Stimulated activated CD4-positive, alpha-beta T cell treated with anti-CD3 and anti-CD28 coated beads, Interleukin-2, amount 100 ng/mL, for 4 hours (primary cell): ENCODE measurements at places on chromosomes 7 and 10.

GRCh38 chr7:118575393-118575948 lies 351.0 kb downstream of the ANKRD7 start:
- no peak for DNase-seq

- DNase-seq, result no peak
Observed at GRCh38 chr10:5092848-5093790, 1.1 kb upstream of the AKR1C3 start.

DNA sequence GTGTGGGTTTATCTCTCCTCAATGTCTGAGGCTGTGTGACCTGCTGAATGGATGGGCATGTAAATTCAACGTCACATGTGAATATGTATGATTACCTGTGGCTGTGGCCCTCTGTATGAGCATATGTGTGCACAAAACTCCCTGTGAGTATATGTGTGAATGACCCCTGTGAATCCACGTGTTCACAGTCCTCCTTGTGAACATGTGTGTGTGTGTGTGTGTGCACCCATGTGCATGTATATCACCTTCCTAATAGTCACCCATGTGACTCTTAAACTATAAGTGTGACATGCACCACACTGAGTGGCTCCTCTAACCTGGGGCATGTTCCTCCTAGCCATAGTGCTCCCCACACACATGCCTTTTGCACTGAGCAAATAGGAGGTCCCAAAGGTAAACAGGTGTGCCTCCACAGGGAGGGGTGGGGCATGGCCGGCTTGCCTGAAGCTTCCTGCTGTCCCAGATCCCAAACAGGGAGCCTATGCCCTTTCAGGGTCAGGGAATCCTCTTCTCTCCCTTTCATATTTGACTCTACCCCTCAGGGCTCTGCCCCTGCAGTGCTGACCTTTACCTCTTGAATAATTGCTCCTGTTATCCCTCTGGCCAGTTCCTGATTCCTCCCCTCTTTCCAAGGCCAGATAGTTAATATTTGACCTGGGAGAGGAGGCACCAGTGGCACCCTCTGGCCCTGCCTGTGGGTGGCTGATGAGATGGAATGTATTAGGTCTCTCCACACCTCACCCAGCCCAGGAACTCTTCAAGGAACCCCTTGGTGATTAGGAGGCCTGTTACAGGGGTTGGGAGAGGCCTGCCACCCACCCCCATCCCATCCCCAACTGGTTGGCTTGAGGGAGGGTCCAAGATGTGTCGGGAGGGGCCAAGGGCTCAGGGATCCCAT lies 1.9 kb downstream of the SEMA4G start:
- no peak for DNase-seq

- DNase-seq, result no peak
Observed at GRCh38 chr10:26232174-26232573, 15.6 kb downstream of the GAD2 start.

DNA sequence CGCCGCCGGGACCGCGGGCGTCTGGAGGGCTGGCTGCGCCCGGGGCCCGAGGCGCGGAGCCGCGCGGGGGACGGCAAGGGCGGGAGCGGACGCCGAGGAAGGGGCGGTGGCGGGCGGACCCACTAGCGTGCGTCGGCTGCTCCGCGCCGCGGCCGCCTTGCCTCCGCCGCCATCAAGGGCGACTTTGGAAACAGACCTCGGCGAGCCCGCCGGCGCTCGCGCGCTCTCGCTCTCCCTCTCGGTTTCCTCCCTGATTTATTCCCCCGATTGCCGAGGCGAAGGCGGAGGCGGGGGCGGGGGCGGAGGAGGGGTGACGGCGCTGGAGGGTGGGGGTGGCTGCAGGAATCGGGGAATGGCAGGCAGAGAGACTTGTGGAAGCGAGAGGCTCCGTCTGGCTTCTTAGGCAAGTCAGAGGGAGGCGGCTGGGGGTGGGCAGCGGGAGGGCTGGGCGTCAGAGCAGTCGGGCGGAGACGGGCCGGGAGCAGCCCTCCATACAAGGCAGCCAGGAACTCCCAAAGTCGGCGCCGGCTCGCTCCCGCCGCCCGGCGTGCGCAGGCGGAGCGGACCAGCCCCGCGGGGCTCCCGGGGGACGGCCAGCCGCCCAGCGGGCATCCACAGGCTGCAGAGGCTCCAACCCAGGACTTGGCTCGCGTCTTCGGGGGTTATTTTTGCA lies at the start of gene CACNA2D1:
Gene CACNA2D1 (minus strand): TSS at position 231 of the 673 bp plus-strand sequence.
- no peak for DNase-seq

DNA sequence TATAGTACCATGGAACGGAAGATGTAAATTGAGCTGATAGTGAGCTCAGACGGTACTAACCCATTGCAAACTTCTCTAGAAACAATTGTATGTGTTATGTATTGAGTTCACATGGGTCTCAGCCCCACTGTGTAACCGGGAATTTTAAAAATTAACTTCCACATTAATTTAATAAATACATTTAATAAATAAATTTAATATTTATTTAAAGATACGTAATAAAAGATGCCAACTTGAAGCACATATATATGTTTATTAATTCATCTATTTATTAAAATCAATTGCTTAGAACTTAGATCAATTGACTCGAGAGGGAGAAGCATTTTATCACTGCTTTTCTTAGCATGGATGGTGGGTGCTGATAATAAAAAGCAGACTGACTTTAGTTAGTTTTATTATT lies 170.1 kb upstream of the NPVF start:
- DNase-seq, result no peak

- no peak for DNase-seq
Observed at GRCh38 chr10:32109603-32110002, 53.4 kb upstream of the KIF5B start.

DNA sequence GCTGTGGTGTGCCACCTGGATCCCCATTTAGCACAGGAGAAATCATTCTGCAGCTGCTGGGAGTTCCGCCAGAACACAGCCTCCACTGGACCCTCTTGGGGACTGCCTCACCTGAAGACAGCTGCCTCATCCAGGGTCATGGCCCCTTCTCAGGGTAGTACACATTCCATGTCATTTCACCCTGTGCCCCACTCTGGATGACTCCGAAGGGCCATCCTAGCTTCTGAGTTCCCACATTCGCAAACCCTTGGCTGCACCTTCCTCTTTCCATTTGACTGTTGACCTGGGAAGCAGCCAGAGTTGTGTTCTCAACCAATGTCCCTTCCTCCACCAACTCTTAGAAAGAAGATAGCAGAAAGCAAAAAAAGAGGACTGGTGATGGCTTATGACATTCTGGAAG lies 125.6 kb upstream of the TBX20 start:
- no peak for DNase-seq

GRCh38 chr7:29332042-29332811 lies 137.7 kb downstream of the CHN2 start:
- no peak for DNase-seq
